ENCODE measurements at places on chromosomes 1 and 21.

- DNase-seq: peak; percentile 96
Measured at GRCh38 chr1:161440312-161440894, 64.9 kb upstream of the FCGR2A start.

DNA sequence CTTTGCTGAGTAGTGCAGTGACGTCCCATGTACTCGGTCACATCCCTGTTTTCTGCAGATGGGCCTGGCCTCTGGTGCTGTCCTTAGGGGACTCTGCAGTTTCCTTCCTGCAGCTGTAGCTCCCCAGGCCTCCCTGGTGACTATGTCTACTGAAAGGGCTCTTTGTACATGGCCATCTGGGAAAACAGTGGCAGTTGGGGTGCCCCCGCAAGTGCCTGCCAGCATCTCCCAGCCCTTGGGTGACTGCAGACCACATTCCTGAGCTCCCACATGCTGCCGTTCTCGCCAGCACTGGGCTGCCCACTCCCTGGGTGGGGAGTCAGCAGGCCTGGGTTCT is 37.5 kb upstream of the KCNA10 start:
- DNase-seq: no peak

- DNase-seq: no peak
Measured at GRCh38 chr1:47617381-47618221, 179.8 kb downstream of the FOXD2 start.

GRCh38 chr1:109917768-109918606 is 7.3 kb downstream of the CSF1 start:
- DNase-seq: peak; percentile 57

- DNase-seq: no peak
Measured at GRCh38 chr21:29177800-29178199, 47.4 kb downstream of the MAP3K7CL start.

DNA sequence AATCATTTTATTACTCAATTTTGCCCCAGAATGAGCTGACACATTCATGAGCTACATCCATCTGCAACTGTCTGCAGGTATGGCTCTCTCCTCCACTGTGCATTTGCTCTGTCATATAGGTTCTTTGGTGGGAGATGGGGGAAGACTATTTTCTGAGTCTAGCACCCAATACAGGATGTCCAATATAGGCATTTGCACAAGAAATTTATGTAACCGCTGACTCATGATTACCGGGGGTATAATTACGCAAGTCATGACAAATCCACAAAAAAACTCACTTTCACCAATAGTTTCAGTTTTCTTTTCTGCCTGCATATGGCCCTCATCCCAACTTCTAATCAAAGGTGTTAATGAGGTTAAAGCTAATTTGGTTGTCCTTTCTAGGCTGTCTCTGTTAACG is 17.5 kb upstream of the VSIG8 start:
- DNase-seq: no peak

- DNase-seq: no peak
Measured at GRCh38 chr1:110860174-110860573, 12.8 kb upstream of the CD53 start.

DNA sequence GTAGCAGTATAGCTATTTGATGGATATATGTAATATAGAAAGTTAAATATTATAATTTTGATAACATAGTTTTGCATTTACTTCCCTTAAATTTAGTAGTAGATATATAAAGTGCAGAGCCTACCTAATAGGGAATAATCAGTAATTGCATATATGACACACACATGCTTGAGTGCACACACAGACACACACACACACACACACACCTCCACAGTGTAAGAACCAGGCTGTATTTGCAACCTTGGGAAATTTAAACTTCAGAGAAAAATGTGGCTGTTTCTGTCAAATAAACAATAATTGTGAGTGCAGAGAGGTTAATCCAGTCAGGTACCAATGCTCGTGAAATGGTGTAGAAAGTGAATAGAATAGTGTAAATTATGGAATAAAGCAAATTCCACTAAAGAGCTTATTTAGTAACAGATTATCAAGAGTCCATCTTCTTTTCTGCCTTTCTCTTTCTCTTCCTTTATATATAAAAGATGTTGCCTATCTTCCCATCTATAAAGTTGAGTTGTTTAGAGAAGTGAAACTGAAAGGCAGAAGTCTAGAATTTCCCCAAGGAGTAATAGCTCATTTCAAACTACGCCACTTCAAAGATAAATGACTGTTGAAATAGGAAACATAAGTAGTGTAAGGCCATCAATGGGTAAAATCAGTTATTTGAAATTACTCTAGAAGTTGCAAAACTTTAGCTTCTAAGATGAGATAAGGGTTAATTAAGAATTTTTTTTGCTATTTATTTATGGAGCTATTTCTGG is 273.7 kb downstream of the SRGAP2C start:
- no peak for DNase-seq

DNA sequence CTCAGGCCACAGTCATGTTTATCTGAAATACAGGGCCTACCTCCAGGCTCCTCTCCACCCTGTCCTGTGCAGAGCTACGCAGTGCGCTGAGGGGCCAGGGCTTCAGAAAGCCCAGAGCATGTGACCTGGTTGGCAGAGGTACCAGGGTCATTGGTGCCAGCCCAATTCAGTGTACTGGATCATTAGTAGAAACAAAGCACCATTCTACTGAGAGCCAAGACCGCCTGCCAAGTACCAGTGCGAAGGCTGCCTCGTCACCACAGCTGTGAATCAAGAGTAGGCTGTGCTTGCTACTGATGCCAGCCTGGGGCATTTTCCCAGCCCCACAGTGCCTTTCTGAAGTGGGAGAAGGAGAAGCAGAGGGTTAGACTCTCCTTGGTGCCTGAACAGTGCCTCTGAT is 59.8 kb downstream of the CAPN9 start:
- no peak for DNase-seq

- DNase-seq: no peak
Measured at GRCh38 chr1:15884477-15884876, 37.0 kb downstream of the SPEN start.

All from H7 (cell line).